Naive thymus-derived CD8-positive, alpha-beta T cell (primary cell): ENCODE measurements at places on chromosomes 4 and X. TPM values are rescaled to one million over a fixed set of nuclear protein-coding genes. Genes with fewer than 3 reads are reported as not detected.
A peak's percentile ranks its signal among the peaks of the same experiment; 100 is the strongest.

GRCh38 chr4:6991771-6992557 is 51.2 kb upstream of the TADA2B start:
- H3K36me3 ChIP-seq: peaks cover 34% of the 10 kb centered on the region
- no peak for DNase-seq
- no peaks in the 10 kb centered on the region for H3K27me3 ChIP-seq

DNA sequence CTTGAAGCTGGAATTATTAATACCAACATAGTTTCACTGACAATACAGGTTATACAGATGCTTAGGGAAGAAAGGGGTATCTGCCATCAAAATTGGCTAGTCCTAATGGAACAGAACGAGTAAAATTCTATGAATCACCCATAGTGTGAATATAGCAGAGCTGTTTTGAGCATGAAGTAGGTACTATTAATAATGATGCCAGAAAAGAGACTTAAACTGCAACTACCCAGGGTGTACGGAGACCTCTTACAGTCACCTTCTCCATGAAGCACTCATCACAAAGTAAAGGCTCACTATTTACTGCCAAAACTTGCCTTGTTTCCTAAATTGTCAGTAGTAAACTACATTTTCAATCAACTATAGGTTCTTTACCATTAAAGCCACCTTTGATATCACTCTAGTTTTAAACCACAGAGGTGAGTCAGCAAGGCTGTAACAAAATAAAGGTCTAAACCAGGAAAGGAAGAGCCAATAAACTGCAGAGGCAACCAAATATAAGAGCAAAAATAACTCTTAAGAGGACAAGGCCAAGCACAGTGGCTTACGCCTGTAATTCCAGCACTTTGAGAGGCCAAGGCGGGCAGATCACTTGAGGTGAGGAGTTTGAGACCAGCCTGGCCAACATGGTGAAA is 114.4 kb downstream of the FRYL start:
- H3K4me3 ChIP-seq: no peak overlapping the region
- H3K4me1 ChIP-seq: peaks cover 57% of the 10 kb centered on the region
- no peak overlapping the region for H3K27ac ChIP-seq

WDFY3 gene
- 1.0 TPM for total RNA-seq

DNA sequence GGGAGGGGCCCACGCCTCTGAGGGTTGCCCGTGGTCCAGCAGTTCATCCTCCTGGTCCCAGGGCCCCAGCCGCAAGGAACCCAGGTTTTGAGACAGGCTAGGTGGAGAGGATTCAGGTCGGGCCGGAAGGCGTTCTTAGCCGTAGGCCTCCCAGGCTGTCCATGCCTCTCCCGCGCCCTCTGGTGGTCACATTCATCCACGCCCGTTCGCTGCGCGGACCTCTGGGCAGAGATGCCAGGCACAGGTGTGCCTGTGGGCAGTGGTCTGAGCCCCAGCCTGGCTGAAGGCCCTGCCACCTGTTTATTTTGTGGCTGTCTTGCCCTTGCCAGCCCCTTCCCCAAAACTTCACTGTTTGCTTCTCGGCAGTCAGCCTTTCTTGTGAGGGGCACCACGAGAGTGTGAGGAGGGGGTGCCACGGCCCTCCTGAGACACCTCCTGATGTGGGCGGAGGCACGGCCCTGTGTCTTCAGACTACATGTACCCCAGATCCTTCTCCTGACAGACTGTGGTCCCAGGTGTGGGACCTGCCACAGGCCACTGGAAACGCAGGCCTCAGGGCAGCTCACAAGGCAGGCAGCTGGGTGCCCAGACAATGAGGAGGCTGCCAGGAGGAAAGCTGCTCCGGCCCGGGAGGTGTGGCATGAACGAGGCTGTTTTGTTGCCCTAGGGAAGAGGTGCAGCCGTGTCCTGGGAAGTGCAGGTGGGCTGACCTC is 5.0 kb downstream of the UVSSA start:
- H3K27ac ChIP-seq: peak overlapping the region; percentile 84
- no peaks in the 10 kb centered on the region for H3K27me3 ChIP-seq
- DNase-seq: peak; percentile 86
- H3K36me3 ChIP-seq: peaks cover 6% of the 10 kb centered on the region

DNA sequence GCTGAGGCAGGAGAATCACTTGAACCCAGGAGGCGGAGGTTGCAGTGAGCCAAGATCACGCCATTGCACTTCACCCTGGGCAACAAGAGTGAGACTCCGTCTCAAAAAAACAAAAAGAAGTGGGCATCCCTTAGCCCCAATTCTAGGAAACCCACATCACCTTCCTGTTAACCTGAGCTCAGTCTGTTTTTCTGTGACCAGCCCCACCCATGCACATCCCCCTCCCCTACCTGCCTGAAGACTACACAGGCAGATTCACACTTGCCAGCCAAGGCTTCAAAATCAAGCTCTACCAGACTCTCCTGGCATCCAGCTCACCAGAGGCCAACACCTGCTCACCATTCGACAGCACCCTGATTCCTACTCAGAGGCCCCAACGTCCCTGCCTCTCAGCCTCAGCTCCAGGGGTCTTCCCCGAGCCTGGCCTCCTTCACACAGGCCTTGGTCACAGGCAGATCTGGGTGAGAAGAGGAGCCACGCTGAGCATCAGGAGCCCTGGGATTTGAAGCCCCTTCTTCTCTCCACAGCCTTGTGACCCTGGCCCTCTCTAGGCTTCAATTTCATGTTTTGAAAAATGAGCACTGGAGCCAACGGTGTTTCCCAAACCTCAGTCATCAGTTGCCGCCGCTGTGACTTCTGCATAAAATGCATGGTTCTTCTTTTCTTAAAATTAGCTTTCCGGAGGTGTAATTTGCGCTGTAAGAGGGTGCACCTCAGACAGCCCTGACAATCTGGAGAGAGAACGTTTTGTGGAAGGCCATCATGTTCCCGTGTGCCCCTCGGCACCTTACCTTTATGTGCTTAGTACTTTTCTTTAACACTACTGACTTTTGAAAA is 47.3 kb downstream of the JAKMIP1 start:
- H3K4me1 ChIP-seq: no peaks in the 10 kb centered on the region
- no peaks in the 10 kb centered on the region for H3K36me3 ChIP-seq
- no peak for DNase-seq
- H3K27ac ChIP-seq: no peak overlapping the region
- H3K27me3 ChIP-seq: no peaks in the 10 kb centered on the region

DNA sequence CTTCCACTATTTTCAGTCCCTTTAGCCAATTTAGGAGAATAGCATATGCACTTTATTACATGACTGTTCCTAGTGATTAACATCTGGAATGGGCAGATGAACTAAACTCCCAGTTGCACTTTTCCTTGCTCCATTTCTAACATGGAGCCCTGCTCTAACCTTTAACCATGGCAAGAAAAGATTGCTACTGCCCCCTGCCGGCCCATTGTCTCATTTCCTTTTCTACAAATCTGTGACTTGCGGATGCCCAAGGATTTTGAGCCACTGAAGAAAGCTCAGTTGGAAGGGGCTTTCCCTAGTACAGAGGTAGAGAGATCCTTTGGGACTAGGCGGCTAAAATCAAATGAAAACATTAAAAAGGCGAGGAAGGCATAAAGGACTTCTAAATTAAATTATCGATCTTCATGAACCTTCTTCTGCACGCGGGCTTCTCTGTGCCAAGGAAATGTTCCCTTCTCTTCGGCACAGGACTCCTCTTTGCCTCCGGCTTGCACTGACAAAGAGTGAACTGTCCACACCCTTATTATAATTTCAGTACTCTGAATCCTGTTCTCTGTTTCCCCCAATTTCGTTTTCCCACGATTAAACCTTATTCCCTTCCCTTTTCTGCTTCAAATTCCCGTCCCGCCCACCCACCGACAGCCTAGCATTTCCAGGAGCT is 577 bp upstream of the GLRA2 start:
- H3K4me3 ChIP-seq: no peak overlapping the region
- peaks cover 2% of the 10 kb centered on the region for H3K4me1 ChIP-seq
- DNase-seq: no peak
- H3K27ac ChIP-seq: no peak overlapping the region
- H3K36me3 ChIP-seq: no peaks in the 10 kb centered on the region

UGT8 gene
- total RNA-seq: 0.93 TPM

DNA sequence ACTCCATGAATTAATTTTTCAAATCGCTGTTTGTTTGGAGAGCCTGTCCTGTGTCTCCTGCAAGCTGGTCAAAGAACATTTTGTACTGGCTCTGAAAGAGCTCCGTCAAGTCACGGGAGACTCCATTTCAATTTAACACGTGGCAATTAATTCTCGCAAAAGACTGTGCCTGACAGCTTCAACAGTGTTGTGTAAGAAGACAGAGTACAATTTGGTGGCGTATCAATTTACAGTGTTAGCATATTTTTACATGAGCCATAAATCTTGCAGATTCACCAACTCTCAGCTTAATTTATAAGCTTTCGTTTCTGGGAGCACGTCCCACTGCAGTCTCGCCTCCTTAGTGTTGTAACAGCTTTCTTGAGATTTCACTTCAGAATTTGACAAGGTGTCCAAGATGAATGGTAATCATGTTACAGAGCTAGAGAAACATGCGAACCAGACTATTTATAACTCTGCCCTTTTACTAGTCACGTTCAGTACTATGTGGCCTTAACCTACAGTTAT is 70.8 kb downstream of the RWDD4 start:
- H3K4me1 ChIP-seq: no peaks in the 10 kb centered on the region
- no peak overlapping the region for H3K27ac ChIP-seq
- DNase-seq: no peak
- peaks cover 6% of the 10 kb centered on the region for H3K27me3 ChIP-seq

- DNase-seq: no peak
- H3K36me3 ChIP-seq: no peaks in the 10 kb centered on the region
- H3K4me1 ChIP-seq: no peaks in the 10 kb centered on the region
- no peaks in the 10 kb centered on the region for H3K27me3 ChIP-seq
- H3K27ac ChIP-seq: no peak overlapping the region
- no peak overlapping the region for H3K4me3 ChIP-seq
These were observed 3.7 kb downstream of the CTAG2 start for GRCh38 chrX:154649503-154650220.

NIPAL1 gene
- total RNA-seq: 2.2 TPM

DNA sequence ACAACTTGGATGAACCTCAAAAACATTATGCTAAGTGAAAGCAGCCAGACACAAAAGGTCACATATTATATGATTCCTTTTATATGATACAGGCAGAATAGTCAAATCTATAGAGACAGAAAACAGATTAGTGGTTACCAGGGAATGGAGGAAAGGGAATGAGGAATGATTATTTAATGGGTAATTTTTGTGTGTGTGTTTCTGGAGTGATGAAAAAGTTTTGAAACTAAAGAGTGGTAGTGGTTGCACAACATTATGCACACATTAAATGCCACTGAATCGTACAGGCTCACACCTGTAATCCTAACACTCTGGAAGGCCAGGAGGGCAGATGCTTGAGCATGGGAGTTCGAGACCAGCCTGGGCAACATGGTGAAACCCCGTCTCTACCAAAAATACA is 19.6 kb upstream of the SOD3 start:
- H3K4me3 ChIP-seq: no peak overlapping the region
- H3K27ac ChIP-seq: no peak overlapping the region
- H3K36me3 ChIP-seq: no peaks in the 10 kb centered on the region
- no peak for DNase-seq

- no peak for DNase-seq
- H3K4me1 ChIP-seq: no peaks in the 10 kb centered on the region
- H3K27ac ChIP-seq: no peak overlapping the region
- peaks cover 34% of the 10 kb centered on the region for H3K27me3 ChIP-seq
- H3K36me3 ChIP-seq: no peaks in the 10 kb centered on the region
- H3K4me3 ChIP-seq: no peak overlapping the region
These were observed 48.1 kb downstream of the NPY5R start for GRCh38 chr4:163391756-163392155.

DNA sequence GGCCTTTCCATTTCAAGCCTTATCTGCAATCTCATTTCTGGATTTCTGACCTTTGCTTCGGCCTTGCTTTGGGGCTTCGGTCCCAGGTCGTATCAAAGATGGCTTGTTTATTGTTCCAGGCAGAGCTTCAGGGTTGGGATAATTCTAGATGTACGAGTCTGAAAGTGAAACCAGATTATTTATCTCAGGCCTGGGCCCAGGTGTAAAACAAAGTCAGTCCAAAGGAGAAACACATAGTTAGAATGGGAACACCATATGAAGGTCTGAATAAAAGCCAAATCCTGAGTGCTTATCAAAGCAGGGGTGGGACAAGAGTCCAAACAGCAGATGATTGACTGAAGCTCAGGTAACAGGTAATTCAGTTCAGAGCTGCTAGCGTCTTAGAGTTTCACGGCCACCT is 17.1 kb downstream of the PRIMPOL start:
- no peak overlapping the region for H3K27ac ChIP-seq
- peaks cover 22% of the 10 kb centered on the region for H3K4me1 ChIP-seq
- H3K4me3 ChIP-seq: no peak overlapping the region
- peaks cover 8% of the 10 kb centered on the region for H3K36me3 ChIP-seq
- H3K27me3 ChIP-seq: no peaks in the 10 kb centered on the region

DNA sequence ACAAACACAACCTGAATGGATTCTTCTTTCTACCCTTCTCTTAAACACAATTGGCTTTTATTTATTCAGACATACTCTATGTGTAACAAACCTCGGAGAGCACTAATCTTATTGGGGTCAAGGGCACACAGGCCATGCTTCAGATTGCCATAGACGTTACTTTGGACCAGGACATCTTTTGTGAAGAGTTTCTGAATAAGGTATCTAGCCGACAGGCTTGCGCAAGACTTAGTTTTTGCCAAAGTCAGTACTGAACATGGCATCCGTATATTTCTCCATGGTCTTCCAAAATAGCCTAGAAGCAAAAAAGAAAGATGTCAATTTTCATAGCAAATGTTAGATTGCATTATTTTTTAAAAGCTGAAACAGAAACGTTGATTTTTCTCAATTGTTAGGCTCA is 49.8 kb downstream of the BEND2 start:
- no peak for DNase-seq
- H3K27ac ChIP-seq: no peak overlapping the region
- H3K36me3 ChIP-seq: no peaks in the 10 kb centered on the region
- no peaks in the 10 kb centered on the region for H3K4me1 ChIP-seq

SSX2 gene
- not detected for total RNA-seq

DMD gene
- 0.26 TPM for total RNA-seq

CSN2 gene
- not detected for total RNA-seq

DNA sequence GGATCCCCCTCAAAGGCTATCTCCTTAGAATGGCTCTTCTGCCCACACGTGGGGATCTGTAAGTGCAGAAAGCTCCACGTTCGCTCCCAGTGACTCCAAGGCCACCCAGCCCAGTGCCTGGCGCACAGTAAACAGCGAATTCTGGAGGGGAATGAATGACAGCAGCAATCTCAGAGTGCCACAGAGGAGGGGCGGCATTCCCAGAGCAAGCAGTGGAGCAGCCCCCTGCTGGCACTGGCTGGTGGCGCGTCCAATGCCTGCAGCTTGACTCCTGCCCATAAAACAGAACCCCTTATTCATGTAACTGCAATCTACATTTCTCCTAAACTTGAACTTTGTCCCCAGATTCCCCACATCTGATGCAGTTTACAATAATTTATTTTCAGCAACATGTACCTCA is 6.9 kb upstream of the HELT start:
- no peak overlapping the region for H3K4me3 ChIP-seq
- no peak for DNase-seq
- H3K27me3 ChIP-seq: peaks cover 40% of the 10 kb centered on the region
